ENCODE measurements at places on chromosomes 4 and X.

- no peak for DNase-seq
Measured at GRCh38 chr4:41728573-41728913, 20.0 kb downstream of the PHOX2B start.

GRCh38 chrX:80513625-80514024 lies 93.4 kb downstream of the TENT5D start:
- DNase-seq = no peak

DNA sequence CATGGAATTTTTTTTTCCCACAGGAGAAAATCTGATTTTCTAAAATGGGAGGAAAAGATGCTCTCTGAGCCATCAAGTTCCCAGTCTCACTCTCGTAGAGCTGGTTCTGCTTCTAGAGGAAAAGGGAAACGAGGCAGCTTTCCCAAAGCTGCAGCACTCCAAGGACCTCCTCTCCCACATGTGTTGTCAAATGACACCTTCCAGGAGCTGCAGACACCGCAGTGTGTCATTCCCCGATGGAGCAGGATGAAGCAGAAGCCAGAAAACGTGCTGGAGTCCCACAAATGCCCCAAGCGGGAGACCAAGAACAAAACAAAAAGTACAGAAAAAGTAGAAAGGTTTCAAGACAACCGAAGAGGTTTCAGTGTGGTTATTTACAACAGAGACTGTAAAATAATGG lies 348.1 kb downstream of the ARHGAP10 start:
- DNase-seq = no peak

DNA sequence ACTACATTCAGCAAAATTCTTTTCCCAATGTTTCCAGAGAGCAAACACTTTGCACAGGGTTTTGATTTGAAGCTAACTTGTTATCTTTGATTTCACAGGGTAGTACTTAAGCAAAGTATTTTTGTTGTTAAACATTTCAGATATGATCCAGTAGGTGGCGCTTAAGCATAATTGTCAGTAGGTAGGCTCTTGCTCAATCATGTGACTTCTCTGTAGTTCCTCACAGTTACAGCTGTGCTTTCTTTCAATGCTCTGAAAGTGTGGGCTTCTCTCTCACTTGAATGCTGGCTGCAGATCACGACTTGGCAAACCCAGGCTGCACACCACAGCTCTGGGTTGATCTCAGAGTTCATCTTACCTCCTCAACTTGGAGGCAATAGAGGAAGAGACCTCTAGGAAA lies 1016.5 kb downstream of the SH3BGRL start:
- no peak for DNase-seq
